Lower lobe of right lung (tissue), 2 donors: ENCODE measurements at places on chromosomes 7 and 10. TPM values are rescaled to one million over a fixed set of nuclear protein-coding genes. Genes with fewer than 3 reads are reported as not detected.

GRCh38 chr7:17638727-17639126 lies 301.6 kb downstream of the SNX13 start:
- no peak for DNase-seq
- no peak overlapping the region for H3K4me3 ChIP-seq
- H3K27me3 ChIP-seq: no peaks in the 10 kb centered on the region
- no peak overlapping the region for H3K27ac ChIP-seq
- H3K4me1 ChIP-seq: no peaks in the 10 kb centered on the region

The ZNF33B gene
- 33.5 TPM for total RNA-seq

The AKR1C4 gene
- not detected for total RNA-seq

DNA sequence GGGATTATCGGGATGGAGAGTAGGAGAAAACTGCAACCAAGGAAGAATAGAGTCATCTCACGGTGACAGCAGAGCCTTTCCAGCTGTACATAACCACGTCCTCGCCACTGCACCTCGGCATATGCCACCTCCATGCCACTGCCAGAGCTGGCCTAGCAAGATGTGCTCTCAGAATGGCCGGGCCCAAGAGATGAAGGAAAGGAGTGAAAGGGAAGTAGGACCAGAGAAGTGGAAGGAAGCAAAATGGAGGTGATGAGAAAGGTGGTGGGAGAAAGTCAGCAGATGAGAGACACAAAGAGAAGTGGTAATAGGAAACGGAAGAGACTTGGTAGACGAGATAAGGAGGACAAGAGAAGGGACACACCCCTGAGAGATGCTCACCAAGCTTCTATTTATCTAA lies 8.0 kb upstream of the CALU start:
- no peaks in the 10 kb centered on the region for H3K4me1 ChIP-seq
- no peaks in the 10 kb centered on the region for H3K36me3 ChIP-seq
- no peak overlapping the region for H3K4me3 ChIP-seq
- H3K27me3 ChIP-seq: peaks cover 4% of the 10 kb centered on the region

DNA sequence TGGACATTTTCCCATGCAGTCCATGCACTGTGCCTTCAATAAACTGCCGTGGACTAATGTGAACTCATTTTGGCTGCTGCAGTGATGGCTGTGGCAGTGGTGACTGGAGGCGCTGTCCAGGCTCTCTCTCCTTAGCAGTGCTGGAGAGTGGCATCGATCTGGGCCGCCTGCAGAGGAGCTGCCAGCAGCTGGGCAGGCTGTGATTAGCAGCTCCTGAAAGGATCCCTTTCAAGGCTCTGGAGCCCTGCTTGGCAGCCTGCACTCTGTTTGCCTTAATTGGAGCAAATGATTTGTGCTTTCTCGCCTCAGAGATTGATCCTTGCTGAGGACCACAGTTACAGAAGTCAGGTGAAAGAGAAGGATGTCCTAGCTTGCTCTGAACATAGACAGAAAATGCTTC lies 130.1 kb upstream of the VWC2 start:
- no peaks in the 10 kb centered on the region for H3K27me3 ChIP-seq
- no peak for DNase-seq
- H3K27ac ChIP-seq: no peak overlapping the region
- H3K4me1 ChIP-seq: no peaks in the 10 kb centered on the region

- no peaks in the 10 kb centered on the region for H3K36me3 ChIP-seq
- DNase-seq: no peak
- H3K4me3 ChIP-seq: no peak overlapping the region
- no peaks in the 10 kb centered on the region for H3K27me3 ChIP-seq
- no peaks in the 10 kb centered on the region for H3K4me1 ChIP-seq
Measured at GRCh38 chr7:45451342-45452035, 122.7 kb upstream of the ADCY1 start.

DNA sequence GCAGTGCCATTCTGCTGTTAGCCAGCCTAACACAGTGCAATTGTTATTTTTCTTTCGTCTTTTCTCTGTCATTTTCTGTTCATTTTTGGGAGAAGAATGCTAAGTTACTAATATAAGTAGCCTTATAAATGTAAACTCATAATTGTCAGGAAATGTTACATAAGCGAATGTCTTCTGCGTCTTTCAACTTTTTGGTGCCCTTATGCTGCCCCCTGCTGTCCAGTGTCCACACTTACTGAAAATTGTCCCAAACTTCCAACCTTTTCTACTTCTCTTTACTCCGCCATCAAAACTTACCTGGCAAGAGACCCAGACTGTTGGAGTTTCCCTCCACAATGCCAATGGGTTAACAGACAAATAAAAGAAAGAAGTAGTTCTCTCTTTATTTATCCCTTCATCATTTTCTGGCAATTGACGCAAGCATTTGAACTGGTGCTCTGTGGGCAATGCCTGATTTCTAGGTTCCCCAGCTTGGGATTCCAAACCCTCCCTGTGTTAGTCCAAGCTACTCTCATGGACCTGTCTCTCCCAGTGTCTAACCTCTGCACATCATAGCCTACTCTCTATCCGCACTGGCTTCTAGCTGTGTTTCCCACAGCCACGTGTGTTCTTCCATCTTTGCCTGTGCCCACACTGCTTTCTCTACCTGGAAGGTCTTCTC lies 21.0 kb upstream of the EPC1 start:
- no peak for DNase-seq
- H3K4me1 ChIP-seq: peaks cover 48% of the 10 kb centered on the region
- no peaks in the 10 kb centered on the region for H3K27me3 ChIP-seq
- H3K36me3 ChIP-seq: no peaks in the 10 kb centered on the region

The SLC13A1 gene
- not detected for total RNA-seq

DNA sequence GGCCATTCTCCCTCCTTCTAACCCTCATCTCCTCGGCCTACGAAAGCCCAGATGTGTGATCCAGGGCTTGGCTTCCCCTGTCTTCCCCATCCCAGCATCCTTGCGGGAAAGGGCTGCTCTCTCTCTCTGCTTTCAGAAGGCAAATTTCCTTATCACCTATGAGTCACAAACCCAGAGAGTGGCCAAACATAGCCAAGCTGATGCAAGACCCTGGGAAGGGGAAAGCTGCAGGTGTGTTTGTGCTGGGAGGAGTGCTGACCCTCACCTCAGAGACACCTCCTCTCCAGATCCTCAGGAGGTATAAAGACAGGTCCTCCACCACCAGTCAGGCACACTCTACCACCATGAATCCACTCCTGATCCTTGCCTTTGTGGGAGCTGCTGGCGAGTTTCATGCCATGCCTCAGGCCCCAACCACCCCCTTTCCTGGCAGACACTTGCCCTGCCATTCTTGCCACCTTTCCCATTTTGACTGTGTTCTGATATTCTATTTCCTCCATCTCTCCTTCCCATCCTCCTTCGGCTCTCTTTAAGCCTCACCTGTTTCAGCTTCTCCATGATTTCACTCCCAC lies 10.6 kb upstream of the PRSS2 start:
- H3K4me1 ChIP-seq: no peaks in the 10 kb centered on the region
- H3K27me3 ChIP-seq: no peaks in the 10 kb centered on the region
- no peaks in the 10 kb centered on the region for H3K36me3 ChIP-seq
- no peak for DNase-seq
- H3K27ac ChIP-seq: no peak overlapping the region

- H3K36me3 ChIP-seq: peaks cover 8% of the 10 kb centered on the region
- H3K4me1 ChIP-seq: no peaks in the 10 kb centered on the region
- no peaks in the 10 kb centered on the region for H3K27me3 ChIP-seq
- DNase-seq: no peak
- no peak overlapping the region for H3K4me3 ChIP-seq
Measured at GRCh38 chr7:7210475-7211237, 28.3 kb downstream of the C1GALT1 start.

GRCh38 chr7:158240801-158241200 lies 346.8 kb downstream of the PTPRN2 start:
- no peak overlapping the region for H3K27ac ChIP-seq
- H3K36me3 ChIP-seq: no peaks in the 10 kb centered on the region
- DNase-seq: no peak

DNA sequence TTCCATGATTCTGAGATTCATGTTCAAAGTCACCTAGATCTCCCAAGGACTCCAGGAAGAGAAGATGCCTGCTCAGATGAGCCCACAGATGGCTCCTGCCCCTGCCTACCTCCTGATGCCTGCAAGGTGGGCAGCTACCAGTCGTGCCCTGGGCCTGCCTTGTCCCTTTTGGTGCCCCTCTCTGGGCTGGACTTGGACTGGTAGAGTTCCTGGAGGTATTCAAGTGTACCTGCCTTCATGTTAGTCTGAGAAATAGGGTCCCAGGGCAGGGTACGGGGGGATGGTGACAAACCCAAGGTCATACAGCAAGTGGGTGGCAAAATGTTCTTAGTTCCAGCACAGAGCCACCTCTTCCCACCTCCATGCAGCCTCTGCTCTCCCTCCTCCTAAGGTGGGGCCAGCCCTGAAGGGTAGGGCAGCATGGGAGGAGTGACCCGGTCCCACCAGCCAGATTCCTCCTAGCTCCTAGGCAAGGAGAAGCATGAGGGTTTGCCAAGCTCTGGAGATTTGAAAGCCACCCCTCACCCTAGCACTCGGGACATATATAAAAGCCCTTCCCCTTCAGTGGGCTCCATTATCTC lies 80.8 kb upstream of the UNC5B start:
- no peaks in the 10 kb centered on the region for H3K27me3 ChIP-seq
- peaks cover 7% of the 10 kb centered on the region for H3K4me1 ChIP-seq
- no peak for DNase-seq
- no peaks in the 10 kb centered on the region for H3K36me3 ChIP-seq

- peak overlapping the region; percentile 65 for H3K27ac ChIP-seq
- H3K4me3 ChIP-seq: peak overlapping the region; percentile 27
- no peaks in the 10 kb centered on the region for H3K27me3 ChIP-seq
Measured at GRCh38 chr10:84665211-84665610, 336.8 kb downstream of the CCSER2 start.

- no peak overlapping the region for H3K4me3 ChIP-seq
- H3K27ac ChIP-seq: peak overlapping the region; percentile 82
- H3K36me3 ChIP-seq: no peaks in the 10 kb centered on the region
- no peaks in the 10 kb centered on the region for H3K27me3 ChIP-seq
Measured at GRCh38 chr10:71597821-71598498, 121.6 kb downstream of the C10orf105 start.

DNA sequence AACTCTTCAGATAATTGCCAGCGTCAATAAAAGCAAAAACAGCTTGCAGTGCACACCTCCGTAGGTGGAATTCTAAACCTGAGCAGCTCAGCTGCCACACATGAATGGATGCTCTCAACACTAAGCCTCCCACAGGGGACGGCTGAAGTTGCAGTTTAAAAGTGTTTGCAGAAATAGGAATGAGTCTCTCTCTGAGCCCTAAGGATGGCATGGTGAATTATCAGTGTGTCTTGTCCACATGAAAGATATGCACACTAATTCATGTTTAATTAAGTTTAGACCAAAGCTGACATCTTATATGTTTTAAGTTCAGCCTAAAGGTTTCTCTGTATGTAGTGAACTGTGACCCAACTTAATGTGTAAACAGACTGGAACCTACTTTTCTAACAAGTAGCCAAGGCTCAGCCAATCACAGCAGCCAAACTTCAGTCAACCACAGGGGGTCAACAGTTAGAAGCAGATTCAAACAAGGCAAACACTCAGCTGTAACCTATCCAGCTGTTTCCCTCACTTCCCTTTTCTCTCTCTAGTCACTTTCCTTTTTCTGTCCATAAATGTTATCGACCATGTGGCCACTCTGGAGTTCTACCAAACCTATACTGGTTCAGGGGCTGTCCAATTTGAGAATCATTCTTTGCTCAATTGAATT lies 38.1 kb downstream of the CTTNBP2 start:
- no peak overlapping the region for H3K4me3 ChIP-seq
- H3K27ac ChIP-seq: no peak overlapping the region
- no peaks in the 10 kb centered on the region for H3K36me3 ChIP-seq
- no peaks in the 10 kb centered on the region for H3K27me3 ChIP-seq
- DNase-seq: no peak

The FFAR4 gene
- 13.7 TPM for total RNA-seq

- no peaks in the 10 kb centered on the region for H3K36me3 ChIP-seq
- no peak overlapping the region for H3K4me3 ChIP-seq
- DNase-seq: no peak
- no peaks in the 10 kb centered on the region for H3K27me3 ChIP-seq
Measured at GRCh38 chr7:136133551-136133950, 156.4 kb upstream of the MTPN start.

DNA sequence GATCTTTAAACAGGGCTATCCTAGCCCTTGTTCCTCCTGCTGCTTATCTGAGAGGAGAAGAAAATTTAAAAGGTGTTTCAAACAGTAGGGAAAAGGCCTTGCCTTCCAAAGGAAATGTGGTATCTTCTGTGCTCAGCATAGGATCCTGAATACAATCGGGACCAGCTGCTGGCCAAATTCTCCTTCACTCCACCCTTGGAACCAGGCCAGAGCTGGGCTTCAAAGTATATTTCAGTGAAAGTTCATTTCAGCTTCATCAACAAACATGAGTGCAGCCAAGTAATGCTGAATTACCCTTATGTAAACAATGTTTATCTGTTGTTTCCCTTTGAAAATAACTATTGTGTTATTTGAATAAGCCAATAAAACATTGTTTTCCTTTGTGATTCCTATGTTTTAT lies 146.5 kb upstream of the MEOX2 start:
- no peak overlapping the region for H3K4me3 ChIP-seq
- H3K36me3 ChIP-seq: no peaks in the 10 kb centered on the region
- no peak for DNase-seq
- no peaks in the 10 kb centered on the region for H3K4me1 ChIP-seq
- peak overlapping the region; percentile 2 for H3K27ac ChIP-seq
- no peaks in the 10 kb centered on the region for H3K27me3 ChIP-seq

The DOCK1 gene
- total RNA-seq: 44.8 TPM

DNA sequence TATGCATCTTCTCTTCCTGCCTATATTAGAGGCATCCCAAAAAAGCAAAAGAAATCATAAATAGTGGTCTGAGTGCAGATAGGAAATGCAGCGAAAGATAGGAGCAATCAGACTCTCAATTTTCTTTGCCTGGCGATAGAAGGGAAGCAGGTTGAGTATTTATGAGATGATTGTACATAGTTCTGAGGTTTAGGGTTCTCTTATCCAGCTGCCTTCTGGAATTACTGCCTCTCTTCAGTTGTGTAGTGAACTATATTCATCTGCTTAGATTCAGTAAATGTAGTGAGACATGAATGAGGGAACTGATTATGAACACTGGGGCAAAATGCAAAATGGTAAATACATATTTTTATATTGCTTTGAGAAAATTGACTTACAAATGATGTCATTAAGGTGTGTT lies 93.0 kb upstream of the CYP26C1 start:
- no peak overlapping the region for H3K27ac ChIP-seq
- DNase-seq: no peak
- H3K27me3 ChIP-seq: no peaks in the 10 kb centered on the region
- H3K4me3 ChIP-seq: no peak overlapping the region
- no peaks in the 10 kb centered on the region for H3K36me3 ChIP-seq

DNA sequence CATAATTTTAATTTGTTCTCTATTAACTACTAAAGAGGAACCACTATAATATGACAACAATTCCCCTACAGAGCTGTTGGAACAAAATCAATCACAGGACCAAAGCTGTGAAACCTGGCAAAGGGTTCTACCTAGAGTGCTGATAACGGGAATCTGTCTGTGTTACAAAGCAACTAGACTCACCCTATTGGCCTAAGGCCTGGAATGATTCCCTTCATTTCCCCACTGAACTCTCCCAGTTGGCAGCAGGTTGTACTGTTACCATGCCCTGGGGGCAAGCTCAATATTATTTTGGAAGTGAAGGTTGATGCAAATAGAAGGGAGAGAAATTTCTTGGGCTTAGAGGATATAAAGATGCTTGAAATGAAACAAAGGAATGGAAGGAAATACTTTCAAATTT lies 81.8 kb downstream of the SEMA3A start:
- H3K27ac ChIP-seq: no peak overlapping the region
- DNase-seq: no peak
- no peak overlapping the region for H3K4me3 ChIP-seq
- peaks cover 17% of the 10 kb centered on the region for H3K4me1 ChIP-seq
